ENCODE measurements at places on chromosomes 5 and 9.

GRCh38 chr9:128081056-128081455, 13.0 kb downstream of the SLC25A25 start:
- no peak for DNase-seq

DNA sequence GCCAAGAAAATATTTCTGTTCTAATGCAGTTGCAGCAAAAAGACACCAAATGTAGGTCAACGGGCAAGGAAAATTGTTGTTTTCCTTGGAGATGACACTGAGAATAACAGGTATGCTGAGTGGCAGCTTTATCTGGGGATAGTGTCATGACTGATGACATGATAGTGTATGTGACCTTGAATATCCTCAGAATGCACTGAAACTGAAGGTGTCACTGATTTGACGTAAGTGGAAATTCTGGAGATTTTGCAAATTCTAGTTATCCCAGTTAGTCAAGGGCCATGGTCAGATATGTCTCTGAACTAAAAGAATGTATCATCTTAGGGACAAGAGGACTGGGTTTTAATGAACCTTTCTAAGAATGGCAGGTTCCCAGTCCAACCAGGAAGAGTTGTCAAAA, 138.0 kb upstream of the C9orf72 start:
- DNase-seq, result no peak

DNA sequence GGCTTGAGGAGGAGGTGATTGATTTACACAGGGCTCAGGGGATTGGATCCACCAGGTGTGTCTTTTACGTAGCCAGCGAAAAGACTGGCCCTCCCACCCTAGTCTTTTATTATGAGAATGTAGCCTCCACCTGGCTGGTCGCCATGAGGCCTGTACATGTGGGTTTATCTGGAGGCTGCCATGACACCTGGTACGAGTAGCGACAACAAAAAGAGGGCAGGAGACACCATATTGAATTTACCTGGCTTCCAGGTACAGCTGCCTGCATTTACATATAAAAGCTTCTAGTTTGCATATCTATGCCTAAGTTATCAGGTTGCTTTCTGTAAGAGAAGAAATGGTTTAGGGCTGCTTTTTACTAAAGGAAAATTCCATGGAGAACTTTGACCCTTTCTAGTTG, 1173.7 kb upstream of the SEMA6A start:
- no peak for DNase-seq

DNA sequence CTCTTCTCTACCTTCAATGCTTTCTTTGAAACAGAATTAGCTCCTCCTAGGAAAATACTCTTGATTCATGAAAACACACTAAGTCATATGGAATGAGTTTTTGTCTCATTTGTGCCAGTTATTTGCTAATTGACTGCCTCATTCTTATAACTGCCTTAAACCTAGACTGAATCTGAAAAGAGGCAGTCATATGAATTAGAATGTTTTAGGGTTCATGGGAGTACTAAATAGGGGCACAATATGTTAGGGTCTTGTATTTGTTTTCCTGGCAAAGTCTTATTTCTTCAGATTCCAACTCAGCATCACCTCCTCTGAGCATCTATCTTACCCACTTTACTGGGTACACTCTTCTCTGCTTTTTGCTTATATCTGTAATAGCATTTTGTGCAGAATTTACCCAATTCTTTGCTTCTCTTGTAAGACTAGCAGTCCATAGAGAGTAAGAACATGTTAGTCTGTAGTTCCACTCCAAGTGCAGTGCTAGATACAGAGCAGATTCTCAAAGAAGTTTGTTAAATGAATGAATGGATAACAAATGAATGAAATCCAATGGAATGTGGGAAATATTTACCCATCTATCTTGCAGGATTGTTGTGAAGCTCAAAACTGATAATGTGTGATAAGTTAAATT, 43.9 kb upstream of the ALDH1A1 start:
- no peak for DNase-seq

DNA sequence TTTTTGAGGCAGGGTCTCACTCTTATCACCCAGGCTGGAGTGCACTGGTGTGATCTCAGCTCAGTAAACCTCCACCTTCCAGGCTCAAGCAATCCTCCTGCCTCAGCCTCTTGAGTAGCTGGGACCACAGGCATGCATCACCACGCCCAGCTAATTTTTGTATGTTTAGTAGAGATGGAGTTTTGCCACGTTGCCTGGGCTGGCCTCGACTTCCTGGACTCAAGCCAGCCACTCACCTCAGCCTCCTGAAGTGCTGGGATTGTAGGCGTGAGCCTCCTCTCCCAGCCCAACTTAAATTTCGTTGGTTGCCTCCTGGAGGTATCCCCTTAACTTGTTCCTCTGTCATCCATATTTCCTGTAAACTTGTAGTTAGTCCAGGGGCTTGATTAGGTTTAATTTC, 47.2 kb downstream of the RAB24 start:
- no peak for DNase-seq

DNA sequence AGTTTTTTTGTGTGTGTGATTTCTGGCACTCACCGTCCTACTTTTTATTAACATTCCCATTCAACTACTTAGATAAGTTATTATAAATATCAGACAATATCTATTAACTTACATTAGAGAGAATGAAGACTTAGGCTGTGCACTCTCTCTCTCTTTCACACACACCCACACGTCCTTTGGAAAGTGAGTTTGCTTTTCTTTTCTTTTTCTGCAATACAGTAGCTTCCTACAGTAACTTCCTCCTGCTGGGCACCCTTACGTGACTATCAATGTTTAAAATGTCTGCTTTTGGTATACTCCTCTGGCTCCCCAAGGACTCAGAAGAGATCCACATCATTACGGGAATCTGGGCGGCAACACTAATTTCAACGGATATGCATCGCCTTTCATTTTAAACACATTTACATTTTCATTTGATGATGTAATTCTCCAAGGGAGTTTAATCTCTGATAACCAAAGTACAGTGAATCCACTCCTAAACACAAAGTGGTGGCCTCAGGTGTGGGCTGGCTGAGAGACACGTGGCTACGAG, 179.5 kb downstream of the MAPKAP1 start:
- DNase-seq, result no peak

DNA sequence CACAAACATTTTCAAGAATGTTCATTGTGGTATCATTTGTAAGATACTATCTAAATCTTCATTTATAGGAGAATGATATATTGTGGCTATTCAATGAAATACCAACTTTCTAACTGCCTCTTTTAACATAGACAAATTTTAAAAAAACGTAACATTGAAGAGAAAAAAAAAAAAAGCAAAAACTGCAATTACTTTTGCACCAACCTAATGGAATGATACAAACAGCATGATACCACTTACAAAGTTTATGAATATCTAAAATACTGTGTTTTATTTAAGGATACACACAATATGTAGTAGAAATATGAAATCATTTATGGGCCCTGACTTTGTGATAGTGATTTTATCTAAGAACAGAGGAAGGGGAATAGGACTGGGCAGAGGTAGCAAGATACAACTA, 24.1 kb downstream of the PSMD5 start:
- DNase-seq, result no peak

- DNase-seq, result no peak
Observed at GRCh38 chr5:109083937-109084336, 325.8 kb downstream of the PJA2 start.

DNA sequence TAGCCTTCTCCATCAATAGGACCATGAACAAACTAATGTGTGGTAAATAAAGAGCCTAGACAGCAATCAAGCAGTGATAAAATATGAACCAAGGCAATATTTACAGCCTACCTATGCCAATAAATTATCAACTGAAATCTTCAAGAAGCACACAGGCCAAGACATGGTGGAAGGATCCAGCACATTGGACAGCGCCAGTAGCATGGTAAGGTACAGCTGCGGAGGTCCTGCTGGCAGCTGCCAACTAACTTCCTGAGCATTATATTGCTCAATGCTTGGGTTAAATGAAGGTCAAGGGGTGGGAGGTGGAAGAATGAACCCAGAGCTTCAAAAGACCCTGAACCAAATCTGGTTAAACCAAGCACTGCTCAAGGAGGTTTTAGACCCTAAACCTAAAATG, 16.5 kb upstream of the SPDL1 start:
- no peak for DNase-seq

DNA sequence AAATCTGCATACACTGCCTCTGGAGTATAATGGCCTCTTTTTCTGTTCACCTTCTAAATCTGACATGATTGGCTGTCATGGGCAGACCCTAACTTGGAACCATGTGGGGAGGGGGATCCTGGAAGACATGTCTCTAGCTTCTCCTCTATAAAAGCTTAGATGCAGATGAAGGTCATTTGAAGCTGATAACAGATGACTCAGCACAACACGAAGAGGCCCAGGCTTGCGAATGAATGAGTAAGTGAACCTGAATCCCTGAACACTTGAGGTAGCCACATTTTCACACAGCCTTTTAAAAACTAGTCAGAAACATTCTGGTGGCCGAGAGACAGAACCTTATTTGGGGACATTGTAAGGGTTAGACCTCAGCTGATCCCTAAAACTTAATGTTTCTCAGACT, 282.6 kb downstream of the ELAVL2 start:
- DNase-seq, result no peak

GRCh38 chr5:171673328-171673727, 112.3 kb upstream of the SMIM23 start:
- no peak for DNase-seq

GRCh38 chr9:75754080-75754479, 136.4 kb upstream of the PCSK5 start:
- DNase-seq, result no peak

DNA sequence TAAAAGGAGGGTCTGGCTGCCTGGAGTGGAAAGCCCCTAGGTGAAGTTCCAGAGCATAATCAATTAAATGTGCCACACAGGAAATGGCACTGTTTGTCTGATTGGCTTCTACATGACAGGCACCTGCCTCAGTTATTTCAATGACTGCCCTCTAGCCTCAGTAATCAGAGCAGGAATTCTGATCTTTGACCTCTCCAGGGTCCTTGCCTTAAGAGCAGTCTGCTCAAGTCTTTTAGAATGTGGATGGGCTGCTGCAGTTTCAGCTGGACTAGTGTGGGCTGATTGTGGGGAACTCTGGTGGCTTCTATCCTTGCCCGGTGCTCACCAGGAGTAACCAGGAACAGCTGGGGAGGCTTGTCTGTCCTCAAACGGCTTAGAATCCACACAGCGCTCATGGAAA, 98.9 kb downstream of the LIX1 start:
- DNase-seq, result no peak

DNA sequence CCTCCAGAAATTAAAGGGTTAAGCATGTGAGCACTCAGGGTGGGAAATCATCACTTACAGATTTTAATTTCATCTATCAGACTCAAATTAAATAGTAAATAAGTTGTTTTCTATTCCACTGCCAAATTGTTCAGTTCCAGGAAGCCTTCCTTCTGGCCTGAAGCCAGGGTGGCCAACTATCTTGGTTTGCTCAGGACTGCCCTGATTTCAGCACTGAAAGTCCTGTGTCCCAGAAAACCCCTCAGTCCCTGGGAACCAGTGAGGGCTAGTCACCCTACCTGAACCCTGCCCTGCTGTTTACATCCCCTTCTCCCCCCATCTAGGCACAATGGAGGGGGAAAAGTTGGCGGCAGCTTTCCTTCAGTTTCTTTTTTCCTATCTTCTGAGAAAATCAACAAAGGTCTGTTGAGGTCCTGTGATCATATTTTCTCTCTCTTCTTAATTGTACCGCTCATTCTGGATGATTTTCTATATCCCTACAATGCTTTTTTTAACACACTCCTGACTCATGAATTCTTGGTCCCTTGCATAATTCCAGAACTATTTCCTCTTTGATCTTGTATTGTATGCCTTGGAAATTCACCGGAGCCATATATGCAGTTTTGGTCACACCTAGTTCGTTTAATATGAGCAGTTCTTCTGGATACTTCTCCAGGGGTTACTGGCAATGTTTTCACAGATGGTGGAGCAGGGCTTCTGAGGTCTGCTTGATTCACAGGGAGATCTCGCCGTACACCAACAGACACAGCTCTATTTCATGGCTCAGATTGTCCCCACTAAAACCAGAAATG, 103.8 kb downstream of the MAP1B start:
- DNase-seq, result no peak

GRCh38 chr9:113581865-113582697, 118.6 kb downstream of the RGS3 start:
- peak; percentile 63 for DNase-seq

DNA sequence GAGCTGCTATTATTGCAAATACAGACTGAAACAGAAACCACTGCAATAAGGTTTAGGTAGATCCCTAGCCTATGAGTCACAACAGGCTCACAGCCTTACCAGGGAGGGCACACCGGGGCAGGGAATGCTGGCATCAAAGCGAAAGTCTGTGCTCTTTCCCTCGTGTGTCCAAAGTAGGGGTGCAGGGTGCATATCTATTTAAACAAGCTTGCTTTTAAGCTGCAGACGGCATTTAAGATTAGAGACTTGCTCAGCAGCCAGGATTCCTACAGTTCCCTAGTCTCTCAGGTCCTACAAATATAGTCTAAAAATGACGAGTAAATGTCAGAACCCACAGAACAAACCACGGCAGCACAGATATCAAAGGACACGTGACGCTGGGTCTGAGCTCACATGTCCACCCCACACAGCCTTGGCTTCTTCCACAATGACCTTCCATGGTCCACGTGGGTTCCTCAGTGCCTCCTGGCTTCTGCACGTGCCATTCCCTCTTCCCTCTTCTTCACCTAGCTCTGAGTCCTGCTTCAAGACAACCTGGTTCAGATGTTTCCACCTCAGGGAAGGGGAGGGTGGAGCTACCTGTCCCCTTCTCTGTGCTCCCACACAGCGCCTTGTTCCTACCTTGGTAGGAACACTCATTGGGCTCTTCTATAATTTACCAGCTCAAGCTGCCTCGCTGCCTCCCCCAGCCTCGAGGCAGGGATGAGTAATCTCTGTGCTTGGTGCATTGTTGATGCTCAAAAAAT, 193.2 kb downstream of the MAPKAP1 start:
- no peak for DNase-seq

- DNase-seq, result no peak
Observed at GRCh38 chr9:73611032-73611431, 459.4 kb downstream of the ANXA1 start.

DNA sequence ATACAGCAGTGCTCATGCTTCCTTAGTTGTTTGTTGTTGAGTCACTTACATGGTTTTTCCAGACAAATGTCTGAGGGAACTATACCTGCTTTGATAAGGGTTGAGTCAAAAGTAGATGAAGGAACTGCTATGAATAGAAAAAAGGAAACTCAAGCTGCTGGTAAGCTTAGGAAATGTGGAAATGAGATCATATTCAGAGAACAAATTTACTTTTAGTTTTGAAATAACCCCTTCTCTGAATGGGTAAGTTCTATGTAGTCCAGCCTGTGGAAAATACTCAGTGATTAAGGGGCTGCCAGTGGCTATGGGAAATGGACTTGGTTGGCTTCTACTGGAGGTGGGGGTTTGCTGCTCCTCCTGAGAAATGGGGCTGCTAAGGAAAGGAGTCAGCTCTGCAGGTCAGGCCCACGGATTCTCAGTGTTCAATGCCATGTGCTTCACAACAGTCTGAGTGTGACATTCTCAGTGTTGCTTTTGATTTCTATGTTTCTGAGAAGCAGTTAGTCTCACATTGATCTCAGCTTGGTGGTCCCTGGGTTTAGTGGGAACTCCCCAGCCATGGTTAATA, 47.7 kb upstream of the GLRX start:
- DNase-seq, result no peak

Data from activated CD4-positive, alpha-beta T cell treated with anti-CD3 and anti-CD28 coated beads for 1 hour (primary cell).